ENCODE measurements at places on chromosomes 4 and X.

- no peak for DNase-seq
These were observed 30.8 kb downstream of the NR0B1 start for GRCh38 chrX:30278365-30278764.

DNA sequence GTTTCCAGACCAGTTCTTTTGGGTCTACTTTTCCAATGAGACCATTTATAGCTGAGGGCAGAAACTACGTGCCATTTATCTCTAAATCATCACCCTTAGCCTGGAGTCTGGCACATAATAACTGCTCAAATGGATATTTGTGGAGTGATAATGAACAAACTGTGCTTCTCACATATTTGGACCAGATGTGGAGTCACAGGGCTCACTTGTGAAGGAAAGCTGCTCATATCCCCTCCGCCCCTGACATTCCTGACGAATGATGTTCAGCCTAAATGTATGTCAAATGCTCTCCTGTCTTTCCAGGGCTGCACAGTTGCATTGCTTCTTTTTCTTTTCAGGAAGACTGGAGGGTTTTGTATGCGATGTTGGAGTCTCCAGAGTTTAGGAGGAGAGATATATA lies 110.1 kb downstream of the GBA3 start:
- no peak for DNase-seq

GRCh38 chr4:37648084-37648817 lies 37.9 kb downstream of the RELL1 start:
- DNase-seq: no peak

- peak; percentile 61 for DNase-seq
These were observed 73.1 kb downstream of the CPZ start for GRCh38 chr4:8665406-8666360.

DNA sequence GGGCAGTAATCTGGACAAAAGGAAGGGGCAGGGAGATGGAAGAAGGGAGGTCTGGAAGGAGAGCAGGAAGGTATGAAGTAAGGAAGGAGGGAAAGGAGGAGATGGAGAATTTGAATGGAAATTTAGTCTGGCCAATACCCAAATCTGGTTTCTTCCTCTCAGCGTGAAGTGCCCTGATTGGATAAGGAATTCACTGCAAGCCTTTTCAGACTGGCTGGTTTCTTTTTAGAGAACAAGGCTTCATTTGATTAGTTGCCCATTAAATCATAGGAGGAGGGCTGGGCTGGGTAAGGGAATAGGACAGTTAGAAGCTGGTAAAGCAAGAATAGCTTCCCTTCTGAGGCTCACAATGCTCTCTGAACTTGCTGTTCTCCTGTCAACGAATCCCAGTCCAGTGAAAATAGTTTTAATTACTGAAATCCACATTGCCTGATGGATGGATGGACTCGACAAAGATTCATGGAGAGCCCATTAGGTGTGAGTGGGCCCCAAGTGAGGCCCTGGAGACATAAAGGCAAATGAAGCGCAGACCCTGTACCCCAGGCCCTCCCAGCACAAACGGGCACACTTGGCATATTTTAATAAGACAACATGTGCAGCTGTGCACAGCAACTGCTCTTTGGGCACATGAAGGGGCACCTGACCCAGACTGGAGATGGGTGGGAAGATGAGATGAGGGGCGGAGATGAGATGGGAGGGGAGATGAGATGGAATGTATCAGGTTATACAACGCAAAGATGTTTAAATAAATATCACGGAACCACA lies 347.1 kb upstream of the GATB start:
- no peak for DNase-seq

GRCh38 chr4:77073106-77073809 lies 2.5 kb downstream of the CCNI start:
- DNase-seq: no peak

DNA sequence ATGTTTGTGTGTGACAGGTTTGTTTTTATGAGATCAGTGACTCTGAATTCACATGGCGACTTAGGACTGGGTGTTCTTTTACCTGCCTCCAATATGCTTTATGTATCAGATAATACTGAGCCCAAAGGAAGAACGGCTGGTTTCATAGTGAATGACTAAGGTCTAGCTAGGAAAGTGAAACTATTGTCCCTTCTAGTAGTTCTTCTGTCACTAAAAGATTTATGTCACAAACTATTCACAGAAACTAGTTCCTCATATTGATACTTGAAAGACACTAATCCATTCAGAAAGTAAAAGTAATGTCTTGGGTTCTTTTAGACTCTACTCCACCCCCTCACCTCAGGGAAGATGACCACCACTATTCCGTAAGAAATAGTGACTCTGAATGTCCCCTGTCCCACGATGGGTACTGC lies 81.7 kb downstream of the EGF start:
- no peak for DNase-seq

- DNase-seq: no peak
These were observed 2.6 kb upstream of the CNOT6L start for GRCh38 chr4:77821775-77822174.

- no peak for DNase-seq
These were observed 12.8 kb downstream of the SCD5 start for GRCh38 chr4:82785611-82786400.

DNA sequence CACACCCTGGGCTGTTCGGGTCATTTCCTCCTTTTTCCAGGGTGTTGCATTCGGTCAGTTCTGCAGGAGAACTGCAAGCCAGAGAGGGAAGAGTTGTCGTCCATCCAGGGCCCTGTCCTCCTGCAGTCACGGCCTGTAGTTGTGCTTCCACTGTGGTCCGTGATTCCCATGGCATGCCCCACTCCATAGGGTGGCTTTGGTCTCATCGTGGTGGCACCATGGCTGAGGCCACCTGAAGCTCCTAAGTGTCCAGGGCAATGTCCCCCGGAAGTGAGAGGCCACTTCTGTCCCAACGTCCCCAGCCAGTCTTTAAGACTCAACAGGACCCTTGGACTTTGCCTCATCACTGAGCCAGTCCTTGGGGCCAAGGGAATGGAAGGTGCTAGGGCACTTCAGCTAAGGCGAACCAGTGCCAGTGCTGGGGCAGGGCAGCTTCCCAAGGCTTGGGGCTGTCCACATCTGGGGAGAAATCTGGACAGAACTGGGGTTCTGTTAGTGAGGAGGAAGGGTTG lies 83.7 kb downstream of the HTRA3 start:
- peak; percentile 52 for DNase-seq

DNA sequence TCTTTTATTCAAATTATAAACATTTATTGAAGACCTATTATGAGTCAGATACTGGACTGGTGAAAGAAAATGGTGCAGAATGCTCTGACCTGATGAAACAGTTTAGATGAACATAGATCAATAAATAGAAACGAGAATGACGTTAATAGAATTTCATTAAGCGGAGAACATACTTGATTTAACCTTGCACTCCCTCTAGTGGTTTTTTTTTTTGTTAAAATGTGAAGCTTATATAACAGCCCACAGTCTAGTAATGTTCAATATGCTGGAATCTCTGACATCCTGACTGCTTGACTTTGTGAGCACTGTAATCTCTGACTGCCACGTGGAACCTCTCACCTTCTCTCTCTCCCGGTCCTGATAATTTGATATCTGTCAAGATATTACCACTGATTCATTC lies 32.3 kb downstream of the HDAC8 start:
- DNase-seq: no peak

DNA sequence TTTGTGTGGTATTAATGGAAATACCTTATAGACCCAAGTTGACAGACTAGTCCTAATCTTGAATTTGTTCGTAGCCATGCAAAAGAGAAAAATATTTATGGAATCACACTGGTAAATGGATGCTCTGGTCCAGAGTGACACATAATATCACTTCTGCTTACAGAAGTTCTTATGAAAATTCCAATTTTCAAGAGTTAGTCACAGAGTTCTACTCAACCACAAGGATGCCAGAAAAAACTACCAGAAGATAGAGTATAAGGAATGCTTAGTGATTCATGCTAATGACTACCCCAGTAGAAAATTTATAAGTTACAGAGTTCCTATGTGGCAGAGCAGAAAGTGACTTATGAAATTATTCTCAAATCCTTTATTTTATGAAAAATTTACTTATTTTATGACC lies 1384.8 kb downstream of the FAM133A start:
- DNase-seq: no peak

- no peak for DNase-seq
These were observed 4.7 kb downstream of the MGARP start for GRCh38 chr4:139275281-139275735.

DNA sequence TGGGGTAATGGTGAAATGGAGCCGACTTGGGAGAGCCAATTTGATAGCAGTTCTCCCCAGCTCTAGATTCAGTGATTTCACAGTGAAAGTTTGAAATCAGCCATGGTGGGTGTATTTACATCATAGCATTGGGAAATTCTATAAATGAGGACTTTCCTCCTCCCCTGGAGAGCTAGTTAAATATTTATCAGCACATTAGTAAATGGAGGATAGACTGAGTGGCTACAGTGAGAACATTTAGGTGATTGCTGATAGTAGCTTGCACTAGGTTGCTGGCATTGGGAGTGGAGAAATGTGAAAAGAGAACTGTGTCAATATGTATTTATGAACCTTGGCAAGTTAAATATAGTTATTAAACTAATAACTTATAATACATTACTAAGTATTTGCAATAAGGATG lies 347.3 kb downstream of the CCSER1 start:
- DNase-seq: no peak

- no peak for DNase-seq
These were observed 183.8 kb upstream of the VCX3A start for GRCh38 chrX:6718766-6719165.

- peak; percentile 89 for DNase-seq
These were observed 775 bp downstream of the KCTD8 start for GRCh38 chr4:44447563-44448504.

DNA sequence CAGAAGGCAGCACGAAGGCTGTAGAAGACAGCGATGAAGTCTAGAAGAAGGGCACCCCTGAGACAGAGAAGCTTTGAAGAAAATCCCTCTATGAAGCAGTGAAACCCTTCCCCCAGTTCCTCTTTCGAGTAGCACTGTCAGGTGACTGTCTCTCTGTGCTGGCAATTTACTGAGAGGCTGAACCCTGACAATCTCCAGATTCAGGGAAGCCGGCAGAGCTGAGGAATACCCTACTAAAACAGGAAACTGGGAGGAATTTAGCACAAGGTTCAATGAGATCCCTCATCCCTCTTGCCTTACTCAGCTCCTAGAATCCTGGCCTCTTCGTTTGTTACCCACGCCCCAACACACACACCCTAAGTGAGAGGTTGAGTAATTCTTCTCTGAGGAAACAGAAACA lies 239.7 kb upstream of the NOCT start:
- no peak for DNase-seq

GRCh38 chr4:168383510-168383909 lies 65.0 kb upstream of the DDX60 start:
- no peak for DNase-seq

GRCh38 chrX:153954558-153955227 lies 10.2 kb upstream of the RENBP start:
- DNase-seq: no peak

- no peak for DNase-seq
These were observed 34.5 kb upstream of the PLA2G12A start for GRCh38 chr4:109764376-109764775.

- DNase-seq: no peak
These were observed 24.7 kb downstream of the RAB33A start for GRCh38 chrX:130196466-130196865.

DNA sequence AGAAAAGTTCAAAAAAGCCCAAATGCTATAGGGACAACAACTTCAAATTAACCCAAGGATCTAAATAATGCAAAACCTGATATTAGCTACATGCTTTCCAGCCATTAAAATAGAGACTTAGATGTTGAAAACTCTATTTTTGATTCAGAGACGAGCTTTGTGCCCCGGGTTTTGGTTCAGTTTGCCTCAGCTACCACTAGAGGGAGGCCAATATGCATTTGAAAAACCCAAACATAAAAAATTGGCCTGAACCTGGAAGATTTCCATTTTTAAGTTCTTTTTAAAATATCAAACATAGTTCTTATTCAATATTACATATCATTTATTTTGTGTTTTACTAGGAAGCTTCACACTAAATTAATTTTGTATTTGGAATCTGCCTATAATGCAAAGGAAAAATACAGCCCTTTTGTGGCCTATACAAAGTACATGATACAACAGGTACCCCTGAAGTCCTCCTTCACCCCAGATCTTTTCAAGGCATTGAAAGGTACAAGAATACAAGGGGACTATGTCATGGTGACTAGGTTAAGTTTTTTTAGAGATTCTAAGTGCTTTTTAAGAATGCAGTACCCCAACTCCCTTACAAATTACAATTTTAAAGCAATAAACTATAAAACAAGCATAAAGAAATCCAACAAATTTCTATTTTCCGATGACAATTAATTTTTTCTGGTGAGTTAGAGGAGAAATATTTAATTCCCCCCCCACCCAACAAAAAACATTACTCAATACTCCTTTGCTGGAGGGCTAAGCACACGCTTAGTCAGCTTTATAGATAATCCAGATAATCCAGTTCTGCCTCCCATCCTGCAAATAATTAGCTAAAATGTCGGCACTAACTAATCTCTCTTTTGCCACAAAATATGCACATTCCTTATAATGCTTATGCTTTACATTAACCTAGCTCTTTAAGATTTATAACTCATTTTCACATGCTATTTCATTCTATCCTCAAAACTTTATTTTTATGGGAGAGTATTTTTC lies 97.7 kb upstream of the PTPN13 start:
- no peak for DNase-seq

DNA sequence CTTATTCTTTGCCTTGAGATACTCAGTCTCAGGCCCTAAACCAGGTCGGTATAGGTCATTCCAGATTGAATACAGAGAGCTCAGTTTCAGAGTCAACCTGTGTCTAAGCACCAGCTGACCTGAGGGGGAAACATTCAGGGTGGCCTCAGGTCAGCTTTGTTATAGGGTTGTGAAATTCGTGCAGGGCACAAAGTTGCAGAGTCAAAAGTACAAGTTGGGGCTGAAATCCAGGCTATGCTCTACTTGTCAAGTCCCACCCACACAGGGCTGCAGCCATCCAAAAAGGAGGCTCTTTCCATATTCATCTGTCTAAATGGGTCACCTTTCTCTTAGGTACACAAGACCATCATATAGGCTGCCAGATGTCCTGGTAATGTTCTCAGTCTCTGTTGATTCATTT lies 89.7 kb downstream of the ITIH6 start:
- DNase-seq: no peak

GRCh38 chrX:460823-461640 lies 74.3 kb upstream of the PPP2R3B start:
- DNase-seq: peak; percentile 79

GRCh38 chrX:85109235-85109634 lies 105.6 kb downstream of the APOOL start:
- no peak for DNase-seq
